Activated naive CD4-positive, alpha-beta T cell treated with Interleukin-2 at 50 U/mL for 16 hours (primary cell): ENCODE measurements at places on chromosomes 11 and 22.

- DNase-seq, result no peak
Observed at GRCh38 chr11:29159552-29160465, 857.0 kb downstream of the KCNA4 start.

DNA sequence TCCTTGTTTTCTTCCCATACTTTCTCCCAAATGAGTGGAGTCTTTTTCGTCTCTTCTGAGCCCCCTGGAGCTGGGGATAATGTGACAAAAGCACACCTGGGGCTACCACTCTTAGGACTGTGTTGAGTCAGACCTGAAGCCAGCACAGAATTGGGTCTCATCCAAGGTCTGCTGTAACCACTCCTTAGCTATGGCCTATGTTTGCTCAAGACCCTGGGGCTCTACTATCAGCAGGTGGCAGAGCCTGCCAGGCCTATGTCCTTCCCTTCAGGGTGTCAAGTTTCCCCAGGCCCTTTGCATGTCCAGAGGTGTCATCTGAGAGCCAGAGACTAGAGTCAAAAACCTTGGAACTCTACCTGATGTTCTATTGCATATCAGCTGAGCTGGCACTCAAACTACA lies 335.7 kb downstream of the DDX10 start:
- no peak for DNase-seq

DNA sequence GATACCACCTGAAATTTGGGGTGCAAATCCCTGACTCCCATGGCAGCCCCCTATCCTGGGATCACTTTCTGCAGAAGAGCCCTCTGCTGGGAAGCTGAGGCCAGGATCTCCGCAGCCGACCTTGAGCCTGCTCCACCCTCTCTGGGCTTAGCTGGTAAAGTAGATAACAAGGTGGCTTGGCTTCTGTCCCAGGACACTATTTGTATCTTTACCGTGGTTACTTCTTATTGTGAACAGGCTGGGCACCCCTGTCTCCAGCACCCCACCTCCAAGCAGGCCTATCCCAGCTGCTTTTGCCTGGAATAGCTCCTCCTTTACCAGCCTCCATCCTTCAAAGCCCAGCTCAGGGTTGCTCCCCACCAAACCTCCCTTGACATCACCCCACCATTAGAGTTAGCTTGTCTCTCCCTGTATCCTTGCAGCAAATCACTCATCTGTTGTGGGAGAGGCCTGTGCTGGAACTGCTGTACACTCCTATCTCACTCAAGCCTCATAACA lies 35.2 kb upstream of the P2RY2 start:
- DNase-seq, result no peak

DNA sequence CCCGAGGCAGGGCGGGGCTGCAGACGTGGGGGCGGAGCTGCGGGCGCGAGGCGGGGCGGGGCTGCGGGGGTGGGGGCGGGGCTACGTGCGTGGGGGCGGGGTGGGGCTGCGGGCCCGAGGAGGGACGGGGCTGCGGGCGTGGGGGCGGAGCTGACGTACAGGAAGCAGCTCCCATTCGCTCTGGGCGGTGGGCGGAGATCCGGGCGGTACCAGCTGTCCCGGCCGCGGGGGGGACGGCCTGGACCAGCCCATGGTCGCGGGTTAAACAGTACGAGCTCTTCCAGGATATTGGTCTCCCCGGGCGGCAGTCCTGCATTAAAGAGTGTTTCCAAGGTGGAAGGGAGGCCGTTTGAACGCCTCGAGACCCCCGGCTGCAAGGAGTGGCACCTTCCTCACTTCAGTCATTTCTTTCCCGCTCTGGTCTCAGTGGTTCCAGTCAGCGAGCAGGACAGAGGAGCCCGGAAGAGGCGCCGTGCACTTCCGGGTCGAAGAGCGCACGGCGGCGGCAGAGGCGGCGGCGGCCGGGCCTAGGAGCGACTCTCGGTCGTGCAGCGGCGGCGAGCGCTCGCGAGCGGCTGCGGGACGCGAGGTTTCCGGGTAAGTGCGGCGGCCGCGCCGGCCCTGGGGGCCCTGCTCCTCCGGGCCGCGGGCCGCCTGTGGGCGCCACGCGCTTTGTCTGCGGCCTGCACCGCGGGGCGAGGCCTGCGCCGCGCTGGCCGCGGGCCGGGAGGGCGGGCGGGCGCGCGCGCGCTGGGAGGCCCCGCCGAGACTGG lies at the start of gene PHRF1:
Gene PHRF1, plus strand, starts transcription at position 475 of the 773 bp plus-strand sequence. CDS start 5,043 bp downstream, outside the sequence.
- DNase-seq, result peak; percentile 93

GRCh38 chr11:690738-691633 lies 4.0 kb downstream of the DEAF1 start:
- no peak for DNase-seq

- DNase-seq, result no peak
Observed at GRCh38 chr11:100730266-100730665, 43.2 kb downstream of the ARHGAP42 start.

GRCh38 chr11:118138839-118139420 lies 13.7 kb downstream of the SCN4B start:
- no peak for DNase-seq
